ENCODE measurements at places on chromosomes 5 and 9. TPM values are rescaled to one million over a fixed set of nuclear protein-coding genes. Genes with fewer than 3 reads are reported as not detected.

The CTSV gene
- not detected for total RNA-seq

The PCDHB8 gene
- total RNA-seq = 2.3 TPM

The ANKS6 gene
- 22.2 TPM for total RNA-seq

The TAF11L5 gene
- not detected for total RNA-seq

The ISOC1 gene
- total RNA-seq = 19.6 TPM

- no peak overlapping the region for H3K27ac ChIP-seq
- no peak overlapping the region for H3K4me3 ChIP-seq
- no peaks in the 10 kb centered on the region for H3K36me3 ChIP-seq
- H3K4me1 ChIP-seq = no peaks in the 10 kb centered on the region
These were observed 22.3 kb downstream of the FABP6 start for GRCh38 chr5:160251406-160252155.

DNA sequence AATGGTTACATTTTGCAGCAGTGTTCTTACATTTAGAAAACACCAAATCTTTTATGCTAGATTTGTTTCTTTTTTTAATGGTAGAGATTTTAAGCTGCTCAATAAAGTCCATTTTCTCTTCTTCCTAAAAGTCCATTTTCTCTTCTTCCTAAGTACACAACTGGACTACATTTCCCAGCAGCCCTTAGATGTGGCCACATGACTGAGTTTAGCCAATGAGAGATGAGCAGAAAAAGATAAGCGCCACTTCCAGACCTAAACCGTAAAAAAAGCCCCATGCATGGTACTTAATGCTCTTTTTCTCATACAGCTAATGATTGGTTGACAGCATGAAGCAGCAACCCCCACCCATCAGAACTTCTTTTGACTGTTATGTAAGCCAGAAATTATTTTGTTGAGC, 206.7 kb downstream of the FAM114A2 start:
- no peak overlapping the region for H3K4me3 ChIP-seq
- DNase-seq = no peak
- no peaks in the 10 kb centered on the region for H3K4me1 ChIP-seq
- H3K27me3 ChIP-seq = no peaks in the 10 kb centered on the region
- H3K36me3 ChIP-seq = no peaks in the 10 kb centered on the region
- no peak overlapping the region for H3K27ac ChIP-seq

GRCh38 chr5:14110196-14110595, 32.9 kb upstream of the TRIO start:
- no peak overlapping the region for H3K4me3 ChIP-seq
- no peak overlapping the region for H3K27ac ChIP-seq
- peaks cover 7% of the 10 kb centered on the region for H3K4me1 ChIP-seq
- no peak for DNase-seq
- H3K36me3 ChIP-seq = no peaks in the 10 kb centered on the region

DNA sequence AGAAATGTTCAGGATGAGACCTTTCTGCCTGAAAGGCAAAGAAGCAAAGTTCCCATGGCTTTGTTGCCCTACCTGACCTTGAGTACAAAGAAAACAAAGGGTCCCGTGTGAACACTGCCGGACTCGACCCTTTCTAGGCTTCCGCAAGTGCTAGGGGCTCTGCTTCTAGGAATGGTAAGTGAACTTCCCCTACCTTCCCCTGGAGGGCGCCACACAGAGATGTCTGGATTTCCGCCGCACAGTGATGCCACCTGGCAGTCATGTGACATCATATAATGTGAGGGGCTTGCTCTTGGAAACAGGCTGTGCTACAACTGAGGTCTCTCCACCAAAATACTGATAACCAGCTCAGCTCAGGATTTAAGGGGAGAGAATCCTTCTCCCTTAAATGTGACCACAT, 56.6 kb downstream of the HSD17B3 start:
- no peak for DNase-seq
- H3K4me3 ChIP-seq = no peak overlapping the region
- no peaks in the 10 kb centered on the region for H3K36me3 ChIP-seq
- no peaks in the 10 kb centered on the region for H3K4me1 ChIP-seq
- no peaks in the 10 kb centered on the region for H3K27me3 ChIP-seq

DNA sequence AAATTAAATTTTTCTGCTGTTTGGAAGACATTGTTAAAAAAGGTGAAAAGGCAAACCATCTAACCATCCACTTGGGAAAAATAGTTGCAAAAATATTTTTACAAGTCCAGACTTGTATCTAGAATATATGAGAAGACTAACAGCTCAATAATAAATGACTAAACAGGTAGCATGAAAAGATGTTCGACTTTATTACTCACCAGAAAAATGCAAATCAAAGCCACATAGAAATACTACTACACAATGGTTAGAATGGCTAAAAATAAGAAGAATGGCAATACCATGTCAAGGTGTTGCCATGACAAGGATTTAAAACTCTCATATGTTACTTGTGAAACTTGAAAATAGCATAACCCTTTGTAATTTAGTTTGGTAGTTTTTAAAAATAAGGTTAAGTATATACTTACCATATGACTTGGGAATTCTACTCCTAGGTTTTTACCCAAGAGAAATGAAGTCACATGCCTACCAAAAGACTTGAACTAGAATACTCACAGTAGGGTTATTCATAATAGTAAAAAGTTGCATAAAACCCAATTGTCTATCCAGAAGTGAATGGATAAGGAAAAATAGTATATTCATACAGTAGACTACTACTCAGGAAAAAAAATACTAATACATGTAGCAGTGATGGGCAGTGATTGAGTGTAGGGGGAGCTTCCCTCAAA, 93.8 kb downstream of the VPS13A start:
- no peak for DNase-seq
- H3K4me3 ChIP-seq = no peak overlapping the region
- H3K4me1 ChIP-seq = no peaks in the 10 kb centered on the region
- no peak overlapping the region for H3K27ac ChIP-seq
- H3K27me3 ChIP-seq = no peaks in the 10 kb centered on the region

- no peak overlapping the region for H3K27ac ChIP-seq
- no peak for DNase-seq
- H3K4me1 ChIP-seq = no peaks in the 10 kb centered on the region
- H3K27me3 ChIP-seq = no peaks in the 10 kb centered on the region
These were observed 32.9 kb upstream of the GOLGA1 start for GRCh38 chr9:124973807-124974206.

- no peak overlapping the region for H3K4me3 ChIP-seq
- no peak for DNase-seq
- H3K27ac ChIP-seq = no peak overlapping the region
- H3K4me1 ChIP-seq = peaks cover 6% of the 10 kb centered on the region
These were observed 173.4 kb upstream of the CDH12 start for GRCh38 chr5:23026252-23027170.

DNA sequence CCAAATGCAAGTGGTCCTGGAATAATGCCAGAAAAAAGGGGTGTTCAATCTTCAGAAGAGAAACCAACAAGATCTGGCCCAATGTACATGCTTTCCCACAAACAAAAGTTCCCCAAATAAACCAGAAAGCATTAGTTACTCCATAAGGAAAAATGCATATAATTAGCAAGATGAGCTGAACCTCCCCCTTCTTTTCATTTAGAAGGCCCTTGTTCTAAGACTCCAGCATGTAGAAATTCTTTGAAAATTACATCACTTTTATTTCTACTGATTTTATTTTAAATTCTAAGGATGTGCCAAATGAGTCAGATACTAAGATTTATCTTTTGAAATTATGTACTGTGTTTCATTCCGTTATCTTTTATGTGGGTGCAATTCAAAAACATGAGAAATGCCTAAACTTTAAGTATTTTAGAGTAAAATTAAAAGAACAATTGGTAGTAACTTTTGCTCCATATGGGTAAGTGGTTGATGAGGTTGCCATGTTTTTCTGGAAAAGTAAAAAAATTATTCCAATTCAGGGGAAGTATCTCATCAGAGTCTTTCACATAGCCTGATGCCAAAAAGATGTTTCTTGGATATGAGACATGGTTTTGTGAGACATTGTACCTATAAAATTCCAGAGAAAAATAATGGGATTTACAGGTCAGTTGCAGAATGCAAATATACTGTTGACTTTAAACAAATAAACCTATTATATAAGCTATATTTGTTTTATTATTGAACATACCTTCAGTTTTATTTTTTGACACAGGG, 106.5 kb upstream of the CCDC112 start:
- H3K4me3 ChIP-seq = no peak overlapping the region
- H3K27ac ChIP-seq = no peak overlapping the region
- no peaks in the 10 kb centered on the region for H3K27me3 ChIP-seq
- H3K36me3 ChIP-seq = no peaks in the 10 kb centered on the region
